ENCODE measurements at places on chromosomes 1 and 21.

DNA sequence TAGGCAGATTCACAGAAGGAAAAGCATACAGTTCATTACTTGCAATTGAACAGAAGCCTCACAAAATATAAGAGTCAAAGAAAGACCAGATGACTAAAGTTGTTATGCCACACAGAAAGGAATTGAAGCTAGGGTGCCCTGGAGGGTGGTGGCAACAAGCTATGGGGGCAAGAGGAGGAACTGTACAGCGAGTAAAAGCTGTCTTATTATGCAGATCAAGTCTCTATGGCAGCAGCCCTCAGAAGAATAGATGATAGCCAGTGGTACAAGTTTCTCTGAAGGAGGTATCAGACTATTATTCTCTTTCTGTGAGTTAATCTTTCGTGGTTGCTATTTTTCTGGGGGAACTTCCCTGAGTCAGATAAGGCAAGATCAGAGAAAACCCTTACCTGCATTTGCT is 72.2 kb downstream of the C21orf91 start:
- DNase-seq, result no peak

DNA sequence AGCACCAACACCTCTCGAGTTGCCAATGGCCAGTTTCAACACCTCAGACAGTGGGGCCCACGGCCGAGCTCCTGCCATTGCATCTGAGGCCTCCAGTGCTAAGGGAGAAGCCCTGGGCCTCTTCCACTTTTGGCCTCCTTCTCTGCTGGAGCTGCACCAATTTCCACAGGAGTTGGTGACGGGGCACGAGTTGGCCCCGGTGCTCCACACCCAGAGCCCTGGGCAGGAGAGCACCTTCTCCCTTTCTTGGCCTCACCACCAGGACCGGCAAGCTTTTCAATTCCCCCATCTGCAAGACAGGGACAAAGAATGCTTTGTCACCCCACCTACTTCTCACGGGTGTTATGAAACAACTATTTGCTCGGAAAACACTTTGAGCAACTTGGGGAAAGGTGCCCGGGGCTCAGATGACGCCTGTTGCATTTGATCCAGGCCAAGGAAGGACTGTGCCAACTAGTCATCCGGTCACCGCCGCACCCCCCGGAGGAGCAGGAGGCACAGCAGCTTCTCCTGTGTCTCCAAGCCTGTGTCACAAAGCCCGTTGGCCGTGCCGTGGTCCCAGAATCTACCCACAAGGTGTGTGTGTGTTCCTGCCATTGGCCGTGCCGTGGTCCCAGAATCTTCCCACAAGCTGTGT is 55.2 kb downstream of the TOMM20 start:
- no peak for DNase-seq

- DNase-seq, result no peak
Observed at GRCh38 chr1:9902060-9902452, 8.0 kb downstream of the CTNNBIP1 start.

DNA sequence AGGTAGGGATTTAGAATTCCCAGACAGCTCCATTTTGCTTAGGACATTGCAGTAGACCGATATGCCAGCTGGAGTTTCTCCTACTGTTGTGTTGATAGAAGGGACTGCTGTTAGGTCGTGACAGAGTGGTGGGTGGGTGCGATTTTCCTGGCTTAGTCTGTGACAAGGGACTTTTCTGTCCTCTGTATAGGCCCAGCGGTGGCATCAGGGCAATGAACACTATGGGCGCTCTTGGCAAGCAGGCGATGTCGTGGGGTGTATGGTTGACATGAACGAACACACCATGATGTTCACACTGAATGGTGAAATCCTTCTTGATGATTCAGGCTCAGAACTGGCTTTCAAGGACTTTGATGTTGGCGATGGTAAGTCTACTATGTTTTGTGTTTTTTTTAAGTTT is 321.8 kb downstream of the ZP4 start:
- DNase-seq, result peak; percentile 6

GRCh38 chr1:227560393-227561173 is 2.8 kb upstream of the ZNF678 start:
- no peak for DNase-seq

GRCh38 chr1:73273886-73274285 is 924.1 kb downstream of the LRRIQ3 start:
- no peak for DNase-seq

DNA sequence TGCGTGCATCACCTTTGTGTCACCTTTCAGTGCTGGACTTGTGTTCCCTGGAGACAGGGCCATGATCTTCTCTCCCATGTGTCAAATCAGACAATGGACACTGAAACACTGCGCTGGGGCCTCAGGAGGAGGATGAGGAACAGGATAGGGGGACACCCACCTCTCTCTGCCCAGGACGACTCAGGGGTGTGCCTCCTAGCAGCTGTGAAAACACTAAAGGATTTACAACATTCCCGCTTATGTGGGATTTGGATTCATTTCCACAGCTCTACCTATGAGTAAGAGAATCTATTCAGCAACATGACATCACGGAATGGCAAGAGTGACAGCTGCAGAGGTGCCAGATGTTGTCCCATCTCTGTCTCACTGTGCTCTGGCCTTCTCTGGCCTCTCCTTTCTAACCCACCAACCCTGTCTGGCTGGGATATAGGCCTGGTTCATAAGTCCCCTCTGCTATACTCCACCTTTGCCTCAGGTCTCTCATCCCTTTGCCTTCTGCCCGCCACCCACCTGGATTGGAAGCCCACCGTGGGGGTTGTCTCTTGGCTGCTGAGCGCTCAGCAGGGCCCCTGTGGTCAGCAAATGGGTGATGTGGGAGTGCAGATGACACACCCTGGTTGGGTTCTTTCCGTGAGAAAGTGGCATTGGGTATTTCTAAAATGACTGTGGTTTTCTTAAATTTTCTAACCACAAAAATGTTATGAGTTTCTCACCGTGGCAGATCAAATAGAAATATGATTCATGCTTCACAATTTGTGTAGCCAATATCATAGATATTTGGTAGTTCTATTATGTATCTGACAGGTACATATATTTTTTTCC is 47.1 kb upstream of the TLR5 start:
- peak; percentile 11 for DNase-seq

- no peak for DNase-seq
Observed at GRCh38 chr1:165075725-165076370, 280.7 kb downstream of the LMX1A start.

DNA sequence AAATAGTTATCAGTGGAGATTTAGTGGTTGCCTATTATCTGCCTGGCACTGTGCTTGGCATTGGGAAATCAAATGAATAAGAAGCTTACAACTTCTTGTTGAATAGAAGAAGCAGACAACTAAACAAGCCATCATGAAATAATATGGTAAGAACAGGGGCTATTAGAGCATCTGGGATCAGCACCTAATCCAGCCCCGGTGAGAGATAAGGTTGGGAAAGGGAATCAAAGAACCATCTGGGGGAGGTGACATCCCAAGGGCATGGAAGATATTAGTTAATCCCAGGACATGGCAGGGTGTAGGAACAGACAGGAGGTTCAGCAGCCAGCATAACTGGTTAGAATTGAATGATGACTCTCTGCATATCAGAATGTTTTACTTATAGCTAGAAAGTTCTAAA is 36.3 kb upstream of the SUCO start:
- DNase-seq, result no peak

DNA sequence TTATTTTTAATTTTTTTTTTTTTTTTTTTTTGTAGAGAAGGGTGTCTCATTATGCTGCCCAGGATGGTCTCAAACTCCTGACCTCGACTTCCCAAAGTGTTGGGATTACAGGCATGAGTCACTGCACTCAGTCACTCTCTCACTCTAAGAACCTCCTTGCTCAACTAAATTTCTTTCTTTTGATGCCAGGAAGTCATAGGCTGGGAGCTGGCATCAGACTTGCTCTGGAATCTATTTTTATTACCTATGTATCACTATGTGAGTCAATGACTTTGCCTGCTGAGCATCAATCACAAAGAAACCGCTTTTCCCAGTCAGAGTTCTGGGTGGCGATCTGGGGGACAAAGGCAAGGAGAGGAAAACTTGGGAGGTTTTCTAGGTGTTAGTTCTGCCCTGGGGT is 35.5 kb upstream of the PARP1 start:
- peak; percentile 36 for DNase-seq
